ENCODE measurements at places on chromosomes 3 and 15.
A peak's percentile ranks its signal among the peaks of the same experiment; 100 is the strongest.

DNA sequence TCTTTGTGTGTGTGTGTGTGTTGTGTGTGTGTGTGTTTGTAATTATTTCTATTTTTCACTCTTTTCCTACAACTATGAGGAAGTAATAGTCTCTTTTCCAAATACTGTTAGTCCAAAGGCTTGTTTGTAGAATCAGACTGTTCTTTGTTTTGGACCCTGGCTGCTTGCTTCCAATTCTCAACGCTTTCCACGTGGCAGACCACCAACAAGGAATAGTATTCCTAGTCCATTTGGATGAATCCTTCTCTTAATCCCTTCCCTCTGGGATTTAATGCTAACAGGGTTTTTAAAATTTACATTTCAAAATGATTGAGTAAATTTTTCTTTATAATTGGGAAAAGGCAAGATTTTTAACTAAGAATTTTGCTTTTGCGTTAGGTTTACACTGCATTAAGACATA is 62.7 kb downstream of the ADAMTSL3 start:
- no peak for DNase-seq

DNA sequence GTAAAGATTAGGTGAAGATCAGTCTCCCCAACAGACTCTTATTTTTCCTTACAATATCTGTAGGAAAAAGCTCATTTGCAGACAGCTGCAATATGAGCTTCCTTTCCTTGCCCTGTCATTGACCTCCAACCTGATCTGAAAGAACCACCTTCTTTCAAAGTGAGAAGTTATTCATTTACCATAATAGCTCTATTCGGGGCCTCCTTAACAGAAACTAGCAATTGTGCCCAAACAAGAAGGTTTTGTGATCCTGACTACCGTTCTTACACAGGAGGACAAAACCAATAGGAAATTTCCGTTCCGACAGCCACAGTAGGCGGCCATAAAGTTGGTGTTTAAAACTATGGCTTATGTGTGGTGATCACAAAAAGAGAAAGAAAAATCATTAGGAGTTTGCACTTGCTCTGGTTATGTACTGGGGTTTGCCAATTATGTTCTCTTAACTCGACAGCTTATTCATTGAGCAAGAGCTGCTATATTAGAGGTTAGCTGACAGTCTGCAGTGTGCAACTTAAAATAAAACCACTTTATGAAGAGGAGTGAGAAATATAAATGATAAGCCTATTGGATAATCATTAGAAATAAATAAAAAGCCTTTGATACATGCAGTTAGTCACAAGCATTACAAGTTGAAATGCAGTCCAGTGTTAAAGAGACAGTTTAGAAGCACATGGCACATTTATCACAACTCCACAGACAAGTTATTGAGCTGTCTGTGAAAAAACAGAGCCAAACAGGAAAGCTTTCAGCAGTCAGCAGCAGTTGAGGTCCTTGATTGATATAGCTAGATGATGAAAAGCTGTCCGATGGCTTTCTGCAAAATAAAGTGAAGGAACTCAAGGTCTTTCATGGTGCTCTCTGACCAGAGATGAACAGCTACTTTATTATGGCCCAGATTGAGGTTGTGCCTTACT is 199.8 kb downstream of the WDR72 start:
- no peak for DNase-seq

GRCh38 chr15:94119923-94120775 is 111.2 kb upstream of the MCTP2 start:
- DNase-seq: peak; percentile 91

DNA sequence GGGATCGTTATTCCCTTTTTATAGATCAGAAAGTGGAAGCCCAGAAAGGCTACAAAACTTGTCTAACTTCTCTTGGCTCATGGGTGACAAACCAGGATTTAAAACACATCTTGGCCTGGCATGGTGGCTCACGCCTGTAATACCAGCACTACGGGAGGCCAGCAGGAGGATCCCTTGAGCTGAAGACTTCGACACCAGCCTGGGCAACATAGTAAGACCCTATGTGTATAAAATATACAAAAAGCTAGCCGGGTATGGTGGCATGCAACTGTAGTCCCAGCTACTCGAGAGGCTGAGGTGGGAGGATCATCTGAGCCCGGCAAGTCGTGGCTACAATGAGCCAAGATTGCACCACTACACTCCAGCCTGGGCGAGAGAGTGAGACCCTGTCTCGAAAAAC is 479.1 kb downstream of the MAGI1 start:
- DNase-seq: no peak

GRCh38 chr3:186520957-186521842 is 23.0 kb downstream of the CRYGS start:
- no peak for DNase-seq

DNA sequence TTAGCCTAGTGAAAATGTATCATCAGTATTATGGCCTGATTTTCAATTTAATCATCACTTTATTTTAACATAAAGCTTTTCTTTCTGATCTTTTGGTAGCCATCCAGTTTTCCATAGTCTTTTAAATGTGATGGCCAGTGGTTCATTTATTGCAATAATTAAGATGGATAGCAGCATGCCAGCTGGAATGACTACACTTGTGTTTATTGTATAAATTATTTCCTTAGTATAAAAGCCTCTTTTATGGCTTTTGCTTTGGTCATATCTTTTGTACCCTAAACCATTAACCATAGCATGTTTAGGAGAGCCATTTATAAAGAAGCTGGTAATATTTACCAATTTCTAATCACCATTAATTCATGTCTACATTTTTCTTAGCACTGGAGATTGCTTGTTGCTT is 31.7 kb downstream of the ALCAM start:
- DNase-seq: no peak

DNA sequence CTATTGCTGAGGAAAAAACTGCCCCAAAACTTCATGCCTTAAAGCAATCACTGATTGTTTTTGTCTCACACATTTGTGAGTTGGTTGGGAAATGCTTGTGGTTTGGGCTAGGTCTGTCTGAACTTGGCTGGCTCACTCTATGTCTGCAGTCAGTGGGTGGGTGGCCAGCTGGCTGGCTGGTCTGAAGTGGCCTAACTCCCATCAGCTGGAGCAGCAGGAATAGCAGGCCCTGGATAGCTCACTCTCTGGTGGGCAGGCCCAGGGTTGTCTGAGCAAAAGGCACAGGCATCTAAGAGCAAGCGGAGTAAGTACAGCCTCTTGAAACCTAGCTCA is 37.7 kb upstream of the PRR20G start:
- DNase-seq: no peak

GRCh38 chr3:168476360-168476980 is 380.7 kb upstream of the GOLIM4 start:
- DNase-seq: no peak

GRCh38 chr3:14507757-14508504 is 32.2 kb downstream of the GRIP2 start:
- no peak for DNase-seq

- DNase-seq: no peak
These were observed 232.7 kb upstream of the ATP10A start for GRCh38 chr15:26095710-26096330.

- DNase-seq: no peak
These were observed 72.5 kb downstream of the MGLL start for GRCh38 chr3:127749787-127750225.

DNA sequence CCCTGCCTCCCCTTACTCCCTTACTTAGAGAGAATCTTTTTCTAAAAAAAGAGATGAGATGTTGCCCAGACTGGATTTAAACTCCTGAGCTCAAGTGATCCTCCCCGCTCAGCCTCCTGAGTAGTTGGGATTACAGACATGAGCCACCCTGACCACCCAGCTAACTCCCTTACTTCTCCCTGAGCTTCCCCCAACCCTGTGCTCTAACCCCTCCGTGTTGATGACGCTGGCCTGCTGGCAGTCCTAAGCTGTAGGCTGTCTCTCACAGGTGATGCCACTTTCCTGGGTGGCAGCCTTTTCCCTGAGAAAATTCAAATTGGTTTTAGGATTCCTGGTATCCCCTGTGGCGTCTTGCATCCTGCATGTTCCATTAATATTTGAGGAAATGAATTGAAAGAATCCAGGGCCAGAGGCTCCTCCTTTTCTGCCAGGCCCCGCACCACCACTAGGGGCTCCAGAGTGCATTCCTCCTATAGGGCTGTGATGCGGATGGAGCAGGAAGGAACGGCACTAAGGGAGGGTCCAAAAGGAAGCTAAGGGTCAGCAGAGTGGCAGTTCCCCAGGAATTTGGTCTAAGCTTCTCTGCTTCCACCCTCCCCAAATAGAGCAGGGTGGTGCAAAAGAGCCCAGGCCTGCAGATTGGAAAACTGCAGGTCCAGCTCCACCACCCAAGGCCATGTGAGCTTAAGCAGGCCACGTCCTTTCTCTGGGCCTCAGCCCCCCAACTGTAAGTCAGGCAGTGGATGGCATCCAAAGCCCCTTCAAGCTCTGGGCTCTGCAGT is 101.1 kb downstream of the DAPK2 start:
- peak; percentile 31 for DNase-seq

DNA sequence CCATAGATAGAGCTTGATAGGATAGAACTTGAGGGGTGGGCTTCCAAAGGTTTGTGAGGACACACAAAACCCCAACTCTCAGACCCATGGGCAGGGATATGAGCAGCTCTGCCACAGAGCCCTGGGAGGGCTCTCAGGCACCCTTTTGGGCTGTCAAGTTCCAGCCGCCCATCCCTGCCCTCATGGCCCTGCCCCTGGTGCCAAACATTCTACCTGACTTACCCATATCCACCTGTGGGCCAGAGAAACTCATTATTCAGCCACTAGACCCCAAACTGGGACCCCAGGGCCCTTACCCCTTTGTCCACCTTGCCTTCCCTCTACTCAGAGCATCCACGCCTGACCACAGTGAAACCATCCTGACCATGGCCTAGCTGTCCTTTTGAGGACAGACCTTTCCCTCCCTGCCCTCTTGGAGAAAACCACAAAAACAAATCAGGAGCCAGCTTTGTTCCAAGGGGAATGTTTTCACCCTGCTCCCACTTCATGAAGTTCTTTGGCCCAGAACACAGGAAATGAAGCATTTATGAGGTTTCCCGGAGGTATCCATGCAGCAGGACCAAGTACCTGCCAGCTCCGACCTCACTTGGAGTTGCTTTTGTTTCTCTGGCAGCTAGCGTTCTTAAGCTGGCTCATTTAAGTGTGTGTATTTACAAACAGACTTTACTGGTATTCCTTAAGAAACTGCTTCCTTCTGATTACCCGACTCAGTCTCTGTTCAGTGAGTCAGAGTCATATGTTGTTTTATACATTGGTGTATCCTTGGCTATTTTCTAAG is 34.2 kb upstream of the GALNT15 start:
- DNase-seq: peak; percentile 93

- no peak for DNase-seq
These were observed 637.9 kb downstream of the NLGN1 start for GRCh38 chr3:174035328-174035886.

DNA sequence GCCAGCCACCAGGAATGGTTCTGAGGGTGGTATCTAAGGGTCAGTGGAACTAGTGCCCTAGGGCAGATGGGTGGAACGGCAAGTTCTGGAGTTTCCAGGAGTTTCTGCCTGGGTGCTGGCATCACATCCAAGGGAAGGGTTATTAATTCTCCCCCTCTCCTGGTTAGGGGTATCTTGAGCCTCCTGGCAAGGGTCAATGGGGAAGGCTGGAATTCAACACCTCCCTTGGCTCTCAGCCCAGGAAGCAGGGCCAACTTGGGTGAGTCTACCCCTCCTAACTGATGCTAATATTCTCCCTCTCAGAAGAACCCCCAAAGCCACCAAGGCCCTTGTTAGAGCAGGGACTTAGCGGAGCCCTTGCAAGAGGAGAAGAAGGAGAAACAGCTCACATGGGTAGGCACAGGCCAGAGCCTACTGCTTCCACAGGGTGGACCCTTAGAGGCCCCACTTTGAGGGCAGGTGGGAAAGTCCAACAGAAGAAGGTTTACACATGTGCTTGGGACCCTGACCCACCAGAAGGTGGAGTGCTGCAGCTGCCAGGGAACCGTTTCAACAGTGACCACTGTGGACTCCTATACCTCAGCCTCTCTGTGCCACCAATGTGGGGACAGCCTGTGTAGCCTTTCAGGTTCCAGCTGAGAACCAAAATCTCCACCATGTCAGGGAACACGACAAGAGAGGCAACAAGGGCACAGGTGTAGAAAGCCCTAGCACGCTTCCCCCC is 3.3 kb downstream of the TMEM115 start:
- DNase-seq: no peak

GRCh38 chr15:66820481-66821176 is 118.6 kb downstream of the SMAD6 start:
- no peak for DNase-seq

DNA sequence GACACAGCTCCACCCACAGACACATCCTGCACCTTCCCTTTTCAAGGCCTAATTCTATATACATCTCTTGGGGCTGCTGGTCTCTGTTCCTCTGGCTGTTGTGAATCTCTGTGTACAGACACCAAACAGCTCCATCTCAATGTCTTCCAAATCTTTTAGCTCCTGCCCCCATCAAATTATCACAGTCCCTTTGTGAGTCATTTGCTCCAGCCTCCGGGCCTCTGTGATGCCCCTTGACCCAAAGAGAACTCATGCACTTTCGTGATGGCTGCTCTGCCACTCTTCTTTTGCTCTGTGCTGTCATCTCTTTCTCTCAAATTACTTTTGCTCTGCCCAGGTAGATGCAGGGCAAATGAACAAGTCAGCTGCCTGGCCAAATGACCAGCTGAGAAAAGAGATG is 369.0 kb upstream of the CDIN1 start:
- DNase-seq: no peak

- no peak for DNase-seq
These were observed 93.4 kb upstream of the STRIT1 start for GRCh38 chr3:155386919-155387318.

DNA sequence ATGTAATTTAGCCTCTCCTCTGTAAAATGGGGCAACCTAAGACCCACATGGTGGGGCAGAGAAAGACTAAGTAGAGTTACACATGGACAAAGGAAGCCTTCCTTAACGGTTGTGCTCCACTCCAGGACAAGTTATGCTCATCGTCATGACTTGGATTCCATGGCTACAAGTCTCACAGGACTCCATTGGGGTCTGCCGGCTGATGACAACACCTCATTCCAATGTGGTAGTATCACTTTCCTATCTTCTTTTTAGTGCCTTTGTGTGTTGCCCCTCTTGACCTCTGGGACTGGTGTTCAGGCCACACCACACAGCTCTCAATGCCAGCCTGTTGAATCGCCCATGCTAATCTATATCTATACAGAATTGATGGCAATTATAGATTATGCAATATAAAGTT is 181.3 kb upstream of the WNT5A start:
- DNase-seq: peak; percentile 16

- peak; percentile 39 for DNase-seq
These were observed 30.4 kb upstream of the FBLN2 start for GRCh38 chr3:13518516-13518953.

DNA sequence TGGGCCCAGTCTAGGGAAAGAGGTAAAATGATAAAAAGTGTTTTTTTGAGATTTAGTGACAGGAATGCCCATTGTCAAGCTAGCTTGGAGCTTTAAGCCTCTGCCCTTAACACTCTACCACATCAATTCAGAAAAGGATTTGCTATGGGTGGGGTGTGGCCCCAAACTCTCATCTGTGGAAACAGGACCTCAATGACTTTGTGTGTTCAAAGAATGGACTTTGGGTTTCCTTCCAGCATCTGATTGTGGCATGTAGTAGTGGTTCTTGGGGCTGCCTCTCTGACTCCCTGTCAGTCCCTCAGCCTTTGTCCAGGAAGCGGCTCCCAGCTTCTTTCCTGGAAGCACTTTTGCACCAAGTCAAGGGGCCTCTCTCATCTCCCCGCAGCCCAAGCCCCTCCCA is 56.1 kb downstream of the CCNL1 start:
- no peak for DNase-seq

Data from astrocyte of the spinal cord (primary cell).